ENCODE measurements at places on chromosomes 16 and 17. TPM values are rescaled to one million over a fixed set of nuclear protein-coding genes. Genes with fewer than 3 reads are reported as not detected.

DNA sequence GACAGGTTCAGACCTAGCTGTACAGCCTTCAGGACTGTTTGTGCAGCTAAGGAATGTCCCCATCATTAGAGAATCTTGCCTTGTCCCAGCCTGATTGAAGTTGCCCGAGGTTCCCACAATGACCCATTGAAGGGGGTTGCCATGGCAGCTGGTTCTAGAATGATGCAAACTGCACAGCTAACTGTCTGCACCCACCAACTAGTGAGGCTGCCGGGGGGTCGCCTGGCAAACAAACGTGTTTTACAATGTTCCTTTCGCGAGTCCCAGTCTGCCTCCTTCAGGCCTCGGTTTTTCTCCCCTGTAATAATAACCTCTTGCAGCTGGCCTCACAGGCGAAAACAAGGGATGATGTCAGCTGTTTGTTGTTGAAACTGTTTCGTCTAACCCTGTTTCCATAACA is 5.5 kb downstream of the C16orf96 start:
- DNase-seq, result no peak

The GUCY2D gene
- not detected for total RNA-seq

The ICAM2 gene
- 26.7 TPM for total RNA-seq

DNA sequence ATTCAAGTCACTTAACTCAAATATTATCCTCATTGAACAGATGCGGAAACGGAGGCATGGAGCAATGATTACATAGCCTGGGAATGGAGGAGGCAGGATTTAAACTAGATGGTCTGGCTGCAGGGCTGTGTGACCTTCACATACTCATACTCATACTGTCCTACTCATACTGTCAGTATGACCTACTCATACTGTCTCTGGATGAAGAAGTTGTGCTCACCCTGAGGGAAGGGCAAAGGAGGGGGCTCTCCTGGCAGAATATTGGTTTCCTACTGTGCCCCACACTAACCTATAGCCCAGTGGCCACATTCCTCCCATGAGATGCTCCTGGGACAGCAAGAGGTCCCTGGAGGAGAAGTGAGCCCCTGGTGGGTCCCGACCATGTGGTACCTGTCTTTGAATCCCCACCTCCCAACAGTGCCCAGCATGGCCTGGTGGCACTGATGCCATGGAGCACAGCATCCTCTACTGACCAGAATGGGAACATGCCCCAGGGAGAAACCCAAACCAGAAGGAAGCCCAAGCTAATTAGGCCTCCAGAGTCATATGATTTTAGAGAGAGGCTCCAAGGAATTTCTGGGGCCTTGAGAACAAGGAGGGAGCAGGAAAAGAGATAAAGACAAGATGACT is 197.3 kb upstream of the SDK2 start:
- no peak for DNase-seq

- no peak for DNase-seq
Observed at GRCh38 chr17:16191604-16192003, 23.7 kb downstream of the NCOR1 start.

GRCh38 chr16:57389087-57389468 is 15.5 kb upstream of the CCL17 start:
- DNase-seq, result no peak

DNA sequence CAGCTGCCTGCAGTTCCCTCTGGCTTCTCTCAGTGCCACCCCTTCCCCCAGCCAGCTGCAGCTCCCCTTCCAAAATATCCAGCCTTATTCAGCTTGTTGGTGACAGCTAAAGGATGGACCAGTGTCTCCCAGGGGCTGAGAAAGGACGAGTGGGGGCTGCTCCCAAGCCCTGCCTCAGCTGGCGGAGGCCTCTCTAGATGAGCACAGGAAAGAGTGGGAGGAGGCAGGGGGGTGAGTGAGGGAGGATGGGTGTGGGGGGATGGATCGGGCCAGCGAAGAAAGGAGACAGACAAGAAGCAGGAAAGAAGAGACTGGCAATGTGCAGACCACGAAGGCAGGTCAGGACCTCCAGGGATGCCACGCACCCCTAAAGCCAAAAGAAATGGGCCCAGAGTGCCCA is 17.5 kb downstream of the PIPOX start:
- DNase-seq, result no peak

DNA sequence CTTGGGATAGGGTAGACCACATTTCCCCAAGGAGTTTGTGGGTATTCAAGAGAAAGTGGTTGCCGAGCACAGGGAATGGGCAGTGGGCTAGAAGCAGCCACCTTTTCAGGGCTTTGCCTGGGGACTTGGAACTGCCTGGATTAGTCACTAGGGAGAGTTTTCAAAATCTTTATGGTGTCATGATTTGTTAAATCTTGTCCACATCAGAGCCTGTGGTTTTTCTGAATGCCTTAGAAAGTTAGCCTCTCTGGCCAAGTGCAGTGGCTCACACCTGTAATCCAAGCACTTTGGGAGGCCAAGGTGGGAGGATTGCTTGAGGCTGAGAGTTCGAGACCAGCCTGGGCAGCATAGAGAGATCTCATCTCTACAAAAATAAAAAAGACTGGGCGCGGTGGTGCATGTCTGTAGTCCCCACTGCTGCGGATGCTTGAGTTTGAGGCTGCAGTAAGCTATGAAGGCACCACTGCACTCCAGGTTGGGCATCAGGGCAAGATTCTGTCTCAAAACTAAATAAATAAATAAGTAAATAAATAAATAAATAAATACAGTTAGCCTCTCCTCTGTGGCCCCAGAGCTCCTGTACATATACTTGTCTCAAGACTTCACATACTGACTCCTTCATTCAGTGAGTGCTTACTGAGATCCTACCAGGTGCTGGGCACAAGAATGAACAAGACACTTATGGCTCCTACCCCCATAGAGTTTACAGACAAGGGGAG is 76.3 kb upstream of the HNF1B start:
- DNase-seq, result no peak

- no peak for DNase-seq
Observed at GRCh38 chr16:53515811-53516210, 12.8 kb upstream of the AKTIP start.

Measured in psoas muscle (tissue), 8 donors.